ENCODE measurements at places on chromosomes 1 and 21. TPM values are rescaled to one million over a fixed set of nuclear protein-coding genes. Genes with fewer than 3 reads are reported as not detected.

NGF gene
- 3.3 TPM for polyA plus RNA-seq

SLAMF9 gene
- polyA plus RNA-seq = 0.74 TPM

DNA sequence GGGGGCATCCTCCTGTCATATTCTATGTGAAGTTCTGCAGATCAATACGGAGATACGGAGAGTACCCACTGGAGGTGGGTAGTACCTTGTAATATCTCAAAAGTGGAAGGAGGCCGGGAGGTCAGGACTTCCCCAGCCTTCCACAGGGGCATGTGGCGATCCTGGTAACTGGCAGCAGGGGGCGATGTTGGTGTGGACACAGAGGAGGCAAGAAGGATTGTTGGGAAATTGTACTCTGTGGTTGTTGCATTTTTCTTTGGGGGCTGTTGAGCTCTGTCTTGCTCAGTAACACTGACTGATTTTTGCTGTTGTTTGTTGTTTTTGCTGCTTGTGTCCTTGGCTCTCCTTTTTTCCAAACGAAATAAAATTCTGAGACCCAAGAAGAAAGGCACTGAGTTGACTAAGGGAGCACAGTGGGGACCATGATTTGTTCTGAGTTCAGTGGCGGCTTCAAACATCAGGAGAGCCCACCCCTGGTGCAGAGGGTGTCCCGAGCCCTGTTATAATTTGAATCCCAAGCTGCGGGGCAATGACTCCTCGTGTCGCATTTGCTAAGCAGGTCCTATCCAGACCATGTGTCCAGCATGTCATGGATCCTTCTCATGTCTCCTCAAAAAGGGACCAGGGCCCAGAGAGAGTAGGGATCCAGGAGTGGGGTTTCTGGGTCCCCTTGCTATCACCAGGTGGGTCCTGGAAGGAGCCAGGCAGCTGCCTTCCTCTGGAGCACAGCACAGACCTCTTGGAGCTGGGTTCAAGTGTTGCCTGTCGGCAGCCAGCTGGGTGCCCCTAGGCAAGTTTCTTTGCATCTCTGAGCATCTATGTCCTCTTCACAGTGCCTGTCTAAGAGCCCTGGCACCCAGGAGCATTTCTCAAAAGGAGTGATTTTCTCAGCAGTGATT, 22.8 kb downstream of the LHX4 start:
- peak; percentile 80 for DNase-seq

- no peak for DNase-seq
These were observed 19.5 kb upstream of the ARHGEF10L start for GRCh38 chr1:17520041-17520440.
